ENCODE measurements at places on chromosomes 2 and 18.

DNA sequence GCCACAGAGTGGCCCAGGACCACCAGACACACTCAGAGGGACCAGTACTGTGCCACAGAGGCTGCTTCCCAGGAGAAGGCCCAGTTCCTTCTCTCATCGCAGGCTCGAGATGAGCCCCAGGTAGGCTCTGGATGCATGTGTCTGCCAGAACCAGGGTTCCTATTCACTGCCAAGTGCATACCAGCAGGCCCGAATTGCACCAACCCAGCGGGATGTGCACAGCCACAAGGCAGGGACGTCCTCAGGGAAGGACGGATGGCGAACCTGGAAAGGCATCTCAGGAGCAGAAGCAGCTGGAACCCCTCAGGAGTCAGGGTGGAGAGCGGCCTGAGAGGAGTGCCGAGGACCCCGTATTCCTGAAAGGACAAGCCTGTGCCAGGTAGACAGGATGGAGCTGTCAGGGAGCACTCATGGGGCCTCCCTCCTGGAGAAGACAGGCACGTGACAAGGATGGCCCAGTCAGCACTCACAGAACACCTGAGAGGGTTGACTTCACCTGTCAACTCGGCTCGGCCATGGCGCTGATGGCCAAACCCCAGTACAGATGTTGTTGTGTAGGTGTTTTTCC lies 73.7 kb downstream of the PTGR3 start:
- H3K27me3 ChIP-seq, result peaks cover 22% of the 10 kb centered on the region
- no peaks in the 10 kb centered on the region for H3K36me3 ChIP-seq
- no peaks in the 10 kb centered on the region for H3K4me1 ChIP-seq

- no peak overlapping the region for H3K27ac ChIP-seq
- no peak for DNase-seq
- no peaks in the 10 kb centered on the region for H3K4me1 ChIP-seq
- H3K27me3 ChIP-seq, result peaks cover 13% of the 10 kb centered on the region
- no peaks in the 10 kb centered on the region for H3K36me3 ChIP-seq
These were observed 43.0 kb upstream of the KCNF1 start for GRCh38 chr2:10868465-10869314.

- peaks cover 1% of the 10 kb centered on the region for H3K36me3 ChIP-seq
- no peaks in the 10 kb centered on the region for H3K27me3 ChIP-seq
- H3K4me3 ChIP-seq, result no peak overlapping the region
- DNase-seq, result no peak
- no peaks in the 10 kb centered on the region for H3K4me1 ChIP-seq
- no peak overlapping the region for H3K27ac ChIP-seq
These were observed 147.8 kb downstream of the TMEM18 start for GRCh38 chr2:529424-529823.

- no peaks in the 10 kb centered on the region for H3K27me3 ChIP-seq
- no peak overlapping the region for H3K4me3 ChIP-seq
- no peak overlapping the region for H3K27ac ChIP-seq
- peaks cover 5% of the 10 kb centered on the region for H3K4me1 ChIP-seq
These were observed 36.6 kb downstream of the CAMKMT start for GRCh38 chr2:44398243-44398897.

DNA sequence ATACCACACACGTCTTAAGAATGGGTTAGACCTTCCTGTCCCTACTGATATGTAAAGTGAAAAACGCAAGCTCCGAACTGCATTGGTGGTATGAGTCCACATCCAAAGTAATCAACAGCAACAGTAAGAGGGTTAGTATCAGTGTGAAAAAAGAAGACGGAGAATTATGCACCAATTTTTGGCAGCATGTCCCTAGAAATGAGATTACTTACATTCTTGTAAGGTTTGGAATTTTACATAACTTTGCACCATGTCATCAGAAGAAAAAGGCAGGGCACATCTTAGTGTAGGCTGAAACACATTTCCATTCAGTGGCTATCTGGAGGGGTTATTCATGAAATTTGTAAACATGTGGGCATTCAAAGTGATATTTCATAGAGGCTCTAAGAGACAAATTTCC lies 88.2 kb downstream of the LONRF2 start:
- H3K4me1 ChIP-seq, result peaks cover 13% of the 10 kb centered on the region
- H3K27ac ChIP-seq, result no peak overlapping the region
- DNase-seq, result no peak

GRCh38 chr2:131488306-131489205 lies 3.6 kb downstream of the MZT2A start:
- H3K36me3 ChIP-seq, result peaks cover 4% of the 10 kb centered on the region
- peaks cover 5% of the 10 kb centered on the region for H3K4me1 ChIP-seq
- no peaks in the 10 kb centered on the region for H3K27me3 ChIP-seq
- no peak overlapping the region for H3K27ac ChIP-seq

DNA sequence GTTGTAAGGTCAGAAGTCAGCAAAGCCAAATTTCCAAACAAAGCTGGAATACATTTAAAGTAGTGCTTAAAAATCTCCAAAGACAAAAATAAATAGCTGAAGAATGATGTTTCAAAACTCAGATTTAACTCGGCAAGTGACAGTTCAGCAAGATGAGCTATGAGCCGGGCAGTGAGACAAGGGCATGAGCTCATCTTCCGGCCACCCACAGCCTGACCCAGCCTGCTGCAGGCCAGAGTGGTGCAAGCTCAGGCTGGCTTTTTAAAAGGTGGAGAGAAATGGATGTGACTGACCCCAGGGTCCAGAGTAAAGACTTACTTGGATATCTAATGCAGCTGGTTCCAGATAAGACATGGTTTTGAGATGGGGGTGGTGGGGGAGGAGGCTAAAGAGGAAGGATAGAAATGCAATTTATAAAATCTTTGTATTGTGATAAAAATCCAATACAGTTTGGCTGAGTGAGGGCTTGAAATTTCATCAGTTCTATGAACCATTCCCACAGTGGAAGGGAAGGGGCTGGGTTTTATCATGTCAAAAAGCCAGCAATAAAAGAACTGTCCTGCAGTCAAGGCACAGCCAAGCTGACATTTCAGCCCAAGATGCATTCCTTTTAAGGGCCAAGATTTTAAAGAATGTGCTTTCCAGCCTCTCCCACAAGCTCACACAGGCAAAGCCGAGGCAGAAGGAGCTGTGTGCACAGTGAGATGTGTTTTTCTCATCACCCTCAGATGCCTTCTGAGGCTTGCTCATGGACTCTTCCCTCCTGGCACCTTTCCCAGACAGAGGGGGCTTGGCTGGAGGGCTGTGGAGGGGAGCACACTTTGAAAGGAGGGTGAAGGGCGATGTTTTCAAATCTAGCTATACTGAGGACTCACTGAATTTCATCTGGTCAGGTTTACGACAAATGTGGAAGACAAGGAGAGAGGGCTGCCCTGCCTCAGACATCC lies 97.9 kb upstream of the KLHL29 start:
- H3K27me3 ChIP-seq, result peaks cover 3% of the 10 kb centered on the region
- DNase-seq, result no peak
- no peak overlapping the region for H3K27ac ChIP-seq
- H3K4me1 ChIP-seq, result no peaks in the 10 kb centered on the region
- H3K36me3 ChIP-seq, result no peaks in the 10 kb centered on the region

DNA sequence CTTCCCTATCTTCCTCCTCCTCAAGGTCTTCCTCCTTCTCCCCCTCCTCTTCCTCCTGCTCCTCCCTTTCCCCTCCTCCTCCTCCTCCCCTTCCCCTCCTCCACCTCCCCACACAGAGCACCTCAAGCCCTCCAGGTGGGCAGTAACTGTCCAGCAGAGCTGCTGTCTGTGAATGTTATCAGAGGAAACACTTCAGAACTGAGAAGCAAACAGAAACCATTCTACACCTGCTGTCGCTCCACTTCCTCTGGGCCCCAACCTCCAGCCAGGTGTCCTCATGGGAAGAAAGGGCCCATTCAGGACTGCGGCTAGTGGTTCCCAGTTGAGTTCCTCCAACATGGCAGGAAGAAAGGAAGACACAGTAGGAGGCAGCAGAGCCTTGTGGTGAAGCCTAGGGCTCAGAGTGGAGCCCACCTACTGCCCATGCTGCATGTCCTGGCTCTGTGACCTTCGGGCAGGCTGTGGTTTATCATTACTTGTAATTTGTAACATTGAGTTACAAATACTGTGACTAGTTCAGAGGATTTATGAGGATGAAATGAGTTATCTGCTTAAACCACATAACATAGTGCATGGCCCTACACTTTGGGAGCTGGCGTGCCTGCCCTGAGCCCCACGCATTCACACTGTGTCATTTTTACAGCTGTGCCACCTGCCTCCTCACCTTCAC lies 165.9 kb upstream of the ID2 start:
- H3K36me3 ChIP-seq, result no peaks in the 10 kb centered on the region
- no peak overlapping the region for H3K4me3 ChIP-seq
- peak overlapping the region; percentile 92 for H3K27ac ChIP-seq
- no peak for DNase-seq
- no peaks in the 10 kb centered on the region for H3K27me3 ChIP-seq

GRCh38 chr18:5144629-5145028 lies 52.4 kb downstream of the AKAIN1 start:
- no peak overlapping the region for H3K4me3 ChIP-seq
- H3K4me1 ChIP-seq, result no peaks in the 10 kb centered on the region
- H3K27ac ChIP-seq, result no peak overlapping the region

GRCh38 chr2:128600581-128601297 lies 282.1 kb upstream of the HS6ST1 start:
- H3K36me3 ChIP-seq, result no peaks in the 10 kb centered on the region
- H3K4me1 ChIP-seq, result no peaks in the 10 kb centered on the region
- H3K4me3 ChIP-seq, result no peak overlapping the region
- no peaks in the 10 kb centered on the region for H3K27me3 ChIP-seq
- no peak for DNase-seq

DNA sequence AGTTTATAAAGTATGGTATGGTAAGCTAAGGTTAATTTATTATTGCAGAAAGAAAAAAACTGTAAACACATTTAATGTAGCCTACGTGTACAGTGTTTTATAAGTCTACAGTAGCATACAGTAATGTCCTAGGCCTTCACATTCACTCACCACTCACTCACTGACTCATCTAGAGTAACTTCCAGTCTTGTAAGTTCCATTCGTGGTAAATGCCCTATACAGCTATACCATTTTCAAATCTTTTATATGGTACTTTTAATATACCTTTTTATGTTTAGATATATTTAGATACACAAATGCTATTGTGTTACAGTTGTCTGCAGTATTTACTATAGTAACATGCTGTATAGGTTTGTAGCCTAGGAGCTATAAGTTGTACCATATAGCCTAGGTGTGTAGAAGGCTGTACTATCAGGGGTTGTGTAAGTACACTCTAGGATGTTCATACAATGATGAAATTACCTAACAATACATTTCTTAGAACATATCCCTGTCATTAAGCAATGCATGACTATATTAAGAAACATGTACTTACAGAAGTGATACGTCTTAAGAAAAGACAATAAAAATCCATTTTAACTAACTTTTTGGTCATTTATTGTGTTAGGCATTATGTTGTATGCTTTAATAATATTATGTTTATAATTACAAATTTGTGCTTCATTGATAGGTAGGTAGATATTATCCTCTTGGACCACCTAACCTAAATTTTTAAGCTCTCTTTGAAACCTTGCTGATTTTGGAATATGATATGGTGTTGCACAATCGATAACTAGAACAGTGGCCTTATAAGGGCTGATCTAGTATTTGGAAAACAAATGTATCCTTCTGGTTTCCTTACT lies 51.9 kb downstream of the VRK2 start:
- H3K4me1 ChIP-seq, result no peaks in the 10 kb centered on the region
- peaks cover 7% of the 10 kb centered on the region for H3K36me3 ChIP-seq
- DNase-seq, result no peak
- no peak overlapping the region for H3K27ac ChIP-seq

DNA sequence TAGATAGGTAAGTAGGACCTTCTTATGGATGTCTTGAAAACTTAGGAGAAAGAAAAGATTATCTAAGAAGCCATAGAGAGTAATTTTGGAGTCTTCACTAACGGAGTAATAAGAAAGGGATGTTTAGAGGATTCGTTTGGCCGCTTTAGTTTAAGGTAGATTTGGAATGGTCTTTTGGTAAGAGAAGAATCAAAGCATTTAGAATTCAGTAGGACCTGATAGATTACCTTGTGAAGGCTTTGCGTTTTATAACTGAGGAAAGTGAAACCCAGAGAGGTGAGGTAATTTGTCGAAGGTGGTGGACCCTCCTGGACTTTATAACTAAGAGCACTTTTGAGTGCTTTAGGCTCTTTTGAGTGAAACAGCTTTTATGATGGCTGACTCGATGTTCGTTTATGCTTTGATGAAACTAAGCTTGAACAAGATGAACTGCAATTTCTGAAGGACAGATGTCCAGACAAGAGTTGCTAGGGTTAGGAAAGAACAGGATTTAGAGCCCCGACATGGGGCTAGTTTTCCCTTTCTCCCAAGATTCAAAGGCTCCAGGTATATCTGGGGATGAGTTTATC lies 1.3 kb downstream of the MYL12B start:
- DNase-seq, result no peak
- H3K4me1 ChIP-seq, result peaks cover 40% of the 10 kb centered on the region
- peak overlapping the region; percentile 84 for H3K4me3 ChIP-seq
- H3K27me3 ChIP-seq, result no peaks in the 10 kb centered on the region
- peak overlapping the region; percentile 94 for H3K27ac ChIP-seq
